ENCODE measurements at places on chromosomes 5 and 9. TPM values are rescaled to one million over a fixed set of nuclear protein-coding genes. Genes with fewer than 3 reads are reported as not detected.
A peak's percentile ranks its signal among the peaks of the same experiment; 100 is the strongest.

The RMRP gene
- 11,782 TPM for total RNA-seq

The CDX1 gene
- 0.57 TPM for total RNA-seq

The ZBED3 gene
- 15.8 TPM for total RNA-seq

The MTMR12 gene
- 20.4 TPM for total RNA-seq

The PALM2AKAP2 gene
- 46.3 TPM for total RNA-seq

The C9 gene
- total RNA-seq: not detected

DNA sequence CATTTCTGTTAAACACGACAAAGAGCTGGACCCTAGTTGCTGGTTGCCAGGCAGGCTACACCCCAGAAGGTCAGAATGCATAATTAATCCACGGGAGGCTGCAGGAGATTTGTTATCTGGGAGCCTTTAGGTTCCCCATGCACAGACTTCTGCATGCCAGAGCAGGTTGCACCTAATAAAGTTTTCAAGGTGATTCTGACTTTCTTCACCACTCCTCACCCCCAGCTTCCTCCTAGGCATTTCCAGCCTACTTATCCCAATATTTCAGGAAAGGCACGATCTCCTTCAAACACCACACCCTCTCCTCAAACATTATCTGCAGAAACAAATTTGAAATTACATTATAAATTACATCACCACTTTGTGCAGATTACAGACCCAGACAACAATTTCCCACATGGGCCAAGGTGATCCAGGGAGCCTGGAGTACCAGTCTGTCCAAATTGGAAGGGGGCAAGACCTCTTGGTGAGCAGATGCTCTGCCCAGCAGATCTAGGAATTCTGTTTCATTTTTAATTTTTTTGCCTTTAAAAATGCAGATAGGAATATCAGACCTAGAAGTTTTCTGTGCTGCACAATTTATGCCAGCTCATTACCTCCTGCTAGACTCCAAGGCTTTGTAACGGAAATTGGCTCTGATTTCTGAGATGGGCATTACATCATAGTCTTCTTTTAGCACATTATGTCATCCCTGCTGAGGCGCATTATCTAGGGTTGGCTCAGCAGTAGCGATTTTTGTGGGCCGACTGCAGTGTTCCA, 363.4 kb upstream of the SLC30A5 start:
- H3K4me3 ChIP-seq: no peak overlapping the region
- H3K27ac ChIP-seq: peak overlapping the region; percentile 86
- peaks cover 28% of the 10 kb centered on the region for H3K4me1 ChIP-seq
- no peaks in the 10 kb centered on the region for H3K27me3 ChIP-seq
- no peak for DNase-seq

DNA sequence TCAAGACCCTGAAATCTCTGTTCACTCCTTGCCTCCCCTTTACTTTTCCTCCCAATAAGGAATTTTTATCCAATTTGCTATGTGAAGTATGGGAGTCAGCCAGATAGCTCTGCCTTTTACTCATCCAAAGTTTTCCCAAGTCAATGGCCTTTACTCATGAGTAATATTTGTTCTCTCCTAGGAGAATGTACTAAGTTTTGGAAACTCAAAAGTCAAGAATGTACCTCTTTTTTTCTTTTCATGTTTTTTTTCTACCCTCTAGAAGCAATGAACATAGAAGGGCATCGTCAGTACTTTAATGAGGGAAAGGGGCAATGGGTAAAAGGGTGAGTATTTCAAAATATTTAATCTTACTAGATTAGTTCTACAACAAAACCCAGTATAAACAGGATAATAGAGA, 140.2 kb upstream of the SGCD start:
- H3K27me3 ChIP-seq: no peaks in the 10 kb centered on the region
- H3K27ac ChIP-seq: peak overlapping the region; percentile 15
- H3K36me3 ChIP-seq: no peaks in the 10 kb centered on the region
- no peak overlapping the region for H3K4me3 ChIP-seq
- DNase-seq: no peak
- H3K4me1 ChIP-seq: peaks cover 24% of the 10 kb centered on the region

GRCh38 chr5:15008476-15008875, 136.9 kb upstream of the ANKH start:
- H3K27ac ChIP-seq: peak overlapping the region; percentile 98
- peaks cover 82% of the 10 kb centered on the region for H3K4me1 ChIP-seq
- DNase-seq: peak; percentile 95
- H3K27me3 ChIP-seq: no peaks in the 10 kb centered on the region
- H3K36me3 ChIP-seq: no peaks in the 10 kb centered on the region
- H3K4me3 ChIP-seq: peak overlapping the region; percentile 51

GRCh38 chr9:133882849-133883755, 109.0 kb downstream of the VAV2 start:
- H3K27ac ChIP-seq: no peak overlapping the region
- H3K36me3 ChIP-seq: no peaks in the 10 kb centered on the region
- no peak for DNase-seq
- peaks cover 33% of the 10 kb centered on the region for H3K4me1 ChIP-seq
- no peaks in the 10 kb centered on the region for H3K27me3 ChIP-seq

DNA sequence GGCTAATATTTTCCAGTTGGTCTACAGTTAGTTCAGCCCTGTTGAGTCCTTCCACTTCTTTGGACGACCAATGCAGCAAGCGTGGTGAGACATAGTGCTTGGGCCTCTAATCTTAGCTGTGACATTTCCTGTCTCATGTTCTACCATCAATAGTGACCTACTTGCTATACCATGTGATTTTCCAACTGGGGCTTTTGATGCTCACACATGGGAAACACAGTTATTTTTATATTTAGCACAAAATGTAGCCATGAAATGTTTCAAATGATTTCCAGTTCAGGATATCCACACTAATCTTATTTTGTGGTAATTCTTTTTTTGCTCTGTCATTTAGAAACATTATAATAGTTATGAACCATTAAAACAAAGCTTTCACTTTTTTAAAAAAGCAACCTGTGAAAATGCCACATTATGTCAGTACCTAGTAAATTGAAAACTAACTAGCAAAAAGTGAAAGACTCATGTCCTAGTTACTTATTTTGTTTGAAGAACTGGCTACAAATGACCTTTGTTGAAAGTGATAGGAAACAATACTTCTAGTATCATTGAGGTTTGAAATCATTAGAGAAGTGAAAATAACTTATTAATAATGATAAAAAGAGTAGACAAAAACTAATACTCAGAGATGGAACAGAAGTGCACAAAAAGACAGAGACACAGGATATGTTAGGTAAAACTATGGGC, 18.3 kb downstream of the MARCHF3 start:
- H3K27me3 ChIP-seq: no peaks in the 10 kb centered on the region
- no peak for DNase-seq
- no peak overlapping the region for H3K4me3 ChIP-seq
- no peak overlapping the region for H3K27ac ChIP-seq

DNA sequence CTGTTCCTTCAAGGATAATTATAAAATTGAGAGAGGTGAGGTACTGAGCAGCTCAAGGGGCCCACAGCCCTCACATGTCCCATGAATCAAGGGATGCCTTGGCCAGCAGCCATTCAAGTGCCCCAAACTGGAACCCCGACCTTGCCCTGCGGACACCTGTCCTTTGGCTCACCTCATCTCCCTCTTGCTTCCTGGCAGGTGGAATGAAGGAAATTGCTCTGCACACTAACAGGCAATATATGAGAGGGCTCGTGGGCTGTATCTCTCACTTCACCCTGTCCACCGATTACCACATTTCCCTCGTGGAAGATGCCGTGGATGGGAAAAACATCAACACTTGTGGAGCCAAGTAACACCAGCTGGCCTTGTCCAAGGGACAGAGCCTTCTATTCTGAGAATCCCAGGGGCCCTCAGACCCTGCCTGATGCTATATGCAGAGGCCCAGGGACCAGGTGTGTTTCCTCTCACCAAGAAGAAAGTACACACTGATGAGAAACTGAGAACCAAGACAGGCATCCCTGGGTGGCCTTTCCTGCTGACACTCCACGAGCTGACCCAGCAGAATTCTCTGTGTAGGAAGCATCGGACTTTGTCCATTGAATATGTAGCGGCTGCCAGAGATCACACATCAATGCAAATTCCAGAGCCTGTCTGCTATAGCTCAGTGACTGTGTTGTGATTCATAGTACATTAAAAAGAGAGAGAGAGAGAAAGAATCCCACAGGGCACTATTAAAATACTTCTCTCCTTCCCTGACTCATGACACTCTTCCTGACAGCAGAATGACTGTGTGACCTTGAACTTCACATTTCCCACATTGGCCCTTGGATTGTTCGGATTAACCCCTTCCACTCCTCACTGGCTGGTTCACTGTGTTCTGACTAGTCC, 92.6 kb downstream of the LIFR start:
- H3K4me1 ChIP-seq: peaks cover 23% of the 10 kb centered on the region
- no peak overlapping the region for H3K4me3 ChIP-seq
- DNase-seq: no peak

- H3K27me3 ChIP-seq: no peaks in the 10 kb centered on the region
- no peak for DNase-seq
- no peaks in the 10 kb centered on the region for H3K4me1 ChIP-seq
These were observed 290.1 kb upstream of the TRPC7 start for GRCh38 chr5:136655468-136655867.

DNA sequence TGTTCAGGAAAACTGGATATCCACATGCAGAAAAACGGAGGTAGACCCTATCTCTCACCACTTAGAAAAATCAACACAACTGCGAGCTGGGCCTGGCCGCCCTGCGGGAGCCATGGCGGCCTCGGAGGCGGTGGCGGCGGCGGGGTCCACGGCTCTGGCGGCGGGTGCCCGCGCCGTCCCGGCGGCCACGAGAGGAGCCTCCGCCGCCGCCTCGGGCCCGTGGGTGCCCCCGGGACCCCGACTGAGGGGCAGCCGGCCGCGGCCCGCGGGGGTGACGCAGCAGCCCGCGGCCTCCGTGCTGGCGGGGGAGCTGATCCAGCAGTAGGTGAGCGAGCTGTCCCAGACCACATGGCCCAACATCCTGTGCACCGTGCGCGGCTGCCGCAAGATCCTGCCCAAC, 25.3 kb downstream of the FANCC start:
- no peaks in the 10 kb centered on the region for H3K36me3 ChIP-seq
- no peaks in the 10 kb centered on the region for H3K27me3 ChIP-seq
- no peak overlapping the region for H3K4me3 ChIP-seq
- H3K4me1 ChIP-seq: peaks cover 8% of the 10 kb centered on the region
- no peak overlapping the region for H3K27ac ChIP-seq

- peak overlapping the region; percentile 70 for H3K27ac ChIP-seq
- peaks cover 3% of the 10 kb centered on the region for H3K27me3 ChIP-seq
- H3K36me3 ChIP-seq: no peaks in the 10 kb centered on the region
- H3K4me1 ChIP-seq: peaks cover 23% of the 10 kb centered on the region
- DNase-seq: no peak
These were observed 52.2 kb upstream of the DAB2IP start for GRCh38 chr9:121598965-121599871.

DNA sequence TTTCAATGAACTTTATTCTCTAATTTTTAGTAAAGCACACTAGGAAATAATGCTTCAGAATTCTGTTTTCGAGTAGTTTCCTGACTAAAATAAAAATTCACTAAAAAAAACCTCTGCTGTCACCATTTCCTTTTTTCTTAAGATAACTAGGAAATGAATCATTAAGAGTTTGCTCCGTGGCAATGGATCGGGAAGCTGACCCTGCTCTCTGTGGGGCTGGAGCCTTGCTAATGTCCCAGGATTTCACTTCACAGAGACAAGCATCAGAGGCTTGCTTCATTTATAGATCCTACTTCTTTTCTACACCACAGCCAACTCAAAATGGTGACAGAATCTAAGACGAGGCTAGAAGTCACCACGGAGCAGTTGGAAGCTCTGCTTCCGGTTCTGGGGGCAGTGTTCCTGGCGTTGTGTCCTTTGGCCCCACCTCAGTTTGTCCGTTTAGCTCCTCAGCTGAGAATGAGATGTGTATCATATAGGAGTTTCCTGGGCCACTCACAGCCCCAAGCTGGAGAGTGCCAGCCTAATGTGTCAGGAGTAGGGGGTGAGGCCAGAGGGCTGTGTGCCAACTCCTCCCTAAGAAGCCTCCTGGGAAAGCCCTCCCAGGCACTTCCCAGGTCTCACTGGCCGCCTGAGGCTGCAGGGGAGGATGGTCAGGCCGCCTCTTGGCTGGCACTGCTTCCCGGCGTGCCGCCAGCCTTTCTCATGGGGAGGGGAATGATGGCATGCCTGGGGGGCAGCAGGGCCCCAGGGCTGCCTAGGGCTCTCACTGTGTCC, 19.6 kb downstream of the TENT4A start:
- H3K27ac ChIP-seq: peak overlapping the region; percentile 96
- H3K27me3 ChIP-seq: no peaks in the 10 kb centered on the region
- no peak for DNase-seq
- peaks cover 74% of the 10 kb centered on the region for H3K4me1 ChIP-seq
- H3K36me3 ChIP-seq: peaks cover 1% of the 10 kb centered on the region
- H3K4me3 ChIP-seq: peak overlapping the region; percentile 56

DNA sequence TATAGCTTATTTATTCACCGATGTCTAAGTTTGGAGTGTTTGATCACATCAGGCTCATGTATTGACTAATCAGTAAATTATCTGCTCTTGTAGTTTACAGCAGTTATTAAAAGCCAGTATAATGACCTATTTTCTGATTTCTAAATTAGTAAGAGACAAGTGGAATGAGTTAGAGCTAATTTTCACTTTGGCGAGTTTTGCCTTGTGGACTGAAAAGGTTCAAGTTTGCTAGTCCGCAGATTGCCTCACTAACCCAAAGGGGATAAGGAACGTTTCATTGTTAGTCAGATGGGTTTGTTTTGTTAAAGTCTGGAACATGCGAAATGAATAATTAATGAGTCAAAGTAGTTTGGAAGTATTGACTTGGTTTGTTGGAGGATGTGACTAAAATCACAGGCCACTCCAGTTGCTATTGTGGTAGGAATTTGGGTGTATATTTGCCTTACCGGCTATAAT, 40.1 kb downstream of the SMARCA2 start:
- no peaks in the 10 kb centered on the region for H3K27me3 ChIP-seq
- no peak for DNase-seq

GRCh38 chr5:74280306-74280705, 360.2 kb downstream of the ENC1 start:
- H3K27me3 ChIP-seq: no peaks in the 10 kb centered on the region
- peaks cover 13% of the 10 kb centered on the region for H3K4me1 ChIP-seq
- H3K4me3 ChIP-seq: no peak overlapping the region
- no peak overlapping the region for H3K27ac ChIP-seq

DNA sequence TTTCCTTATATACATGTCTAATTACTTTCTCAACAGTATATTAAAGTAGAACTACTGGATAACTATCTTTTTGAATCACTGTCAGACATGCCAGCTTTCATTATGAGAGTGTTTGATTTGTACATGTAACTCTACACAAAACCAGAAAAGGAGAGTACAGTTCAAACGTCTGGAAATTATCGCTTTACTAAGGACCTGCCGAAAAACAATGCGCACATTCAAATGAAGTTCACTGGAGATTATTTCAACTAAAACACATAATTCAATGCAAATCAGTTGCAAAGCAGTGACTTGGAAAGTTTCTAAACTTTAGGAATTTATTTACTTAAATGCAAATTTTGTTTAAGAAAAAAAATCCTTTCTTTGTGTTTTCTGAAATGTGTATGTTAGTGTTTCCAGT, 942.5 kb downstream of the EFNA5 start:
- no peak overlapping the region for H3K27ac ChIP-seq
- DNase-seq: no peak
- no peaks in the 10 kb centered on the region for H3K27me3 ChIP-seq
- no peak overlapping the region for H3K4me3 ChIP-seq

- DNase-seq: no peak
- H3K4me3 ChIP-seq: no peak overlapping the region
- no peaks in the 10 kb centered on the region for H3K27me3 ChIP-seq
- H3K4me1 ChIP-seq: peaks cover 67% of the 10 kb centered on the region
These were observed 142.0 kb downstream of the FAM114A2 start for GRCh38 chr5:153896701-153897100.

All from chondrocyte (in vitro differentiated cells).